Left lobe of liver (tissue), 2 donors: ENCODE measurements at places on chromosomes 7 and 10. TPM values are rescaled to one million over a fixed set of nuclear protein-coding genes. Genes with fewer than 3 reads are reported as not detected.

DNA sequence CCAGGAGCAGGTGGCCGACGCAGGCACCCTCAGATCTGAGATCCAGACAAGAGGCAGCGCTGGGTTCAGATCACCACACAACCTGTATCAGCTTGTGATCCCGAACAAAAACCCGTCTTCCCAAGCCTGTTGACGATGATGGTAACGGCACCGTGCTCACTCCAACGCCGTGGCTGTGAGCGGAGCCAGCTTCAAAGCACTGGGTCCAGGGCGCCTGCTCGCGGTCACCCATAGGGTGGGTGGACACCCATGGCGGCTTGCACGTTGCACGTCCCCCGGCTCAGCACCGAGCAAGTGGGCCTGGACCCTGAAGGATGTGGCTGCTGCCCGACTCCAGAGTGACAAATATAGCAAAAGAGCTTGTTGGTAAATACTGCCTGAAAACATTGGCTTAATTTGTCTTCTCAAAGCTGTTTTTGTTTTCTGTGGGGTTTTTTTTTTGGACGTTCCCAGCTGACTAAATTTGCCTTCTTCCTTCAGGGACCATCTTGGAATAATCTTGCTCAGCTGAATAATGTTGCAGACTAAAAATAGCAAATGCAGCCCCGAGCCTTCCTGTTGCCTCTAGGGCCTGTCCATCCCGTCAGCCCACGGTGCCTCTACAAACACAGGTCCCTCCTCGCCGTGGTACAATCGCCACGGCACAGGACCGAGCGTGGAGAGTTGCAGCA is 41.0 kb downstream of the FOXK1 start:
- no peak for DNase-seq

DNA sequence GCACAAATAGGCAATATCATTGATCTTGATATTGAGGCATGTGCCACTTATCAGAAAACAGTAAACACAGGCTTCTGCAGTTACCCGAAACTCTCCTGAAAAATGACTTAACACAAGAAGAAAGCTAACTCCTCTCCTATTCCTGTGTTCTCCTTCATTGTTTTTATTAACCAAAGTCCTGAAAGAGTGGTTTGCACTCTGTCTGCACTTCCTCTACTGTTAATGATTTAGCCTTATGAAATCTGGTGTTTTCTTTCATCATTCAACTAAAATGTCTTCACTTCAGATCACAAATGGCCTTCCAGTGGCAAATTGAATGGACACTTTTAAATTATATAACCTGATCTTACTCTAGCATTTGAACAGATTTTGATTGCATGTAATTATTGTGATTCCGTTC is 630.6 kb upstream of the PHF14 start:
- no peak for DNase-seq

GRCh38 chr7:40760987-40761386 is 626.2 kb downstream of the SUGCT start:
- peak; percentile 70 for DNase-seq

LIPF gene
- total RNA-seq = not detected

- no peak for DNase-seq
Measured at GRCh38 chr7:156792611-156793010, 100.4 kb downstream of the LMBR1 start.

PODXL gene
- 2.7 TPM for total RNA-seq

DNA sequence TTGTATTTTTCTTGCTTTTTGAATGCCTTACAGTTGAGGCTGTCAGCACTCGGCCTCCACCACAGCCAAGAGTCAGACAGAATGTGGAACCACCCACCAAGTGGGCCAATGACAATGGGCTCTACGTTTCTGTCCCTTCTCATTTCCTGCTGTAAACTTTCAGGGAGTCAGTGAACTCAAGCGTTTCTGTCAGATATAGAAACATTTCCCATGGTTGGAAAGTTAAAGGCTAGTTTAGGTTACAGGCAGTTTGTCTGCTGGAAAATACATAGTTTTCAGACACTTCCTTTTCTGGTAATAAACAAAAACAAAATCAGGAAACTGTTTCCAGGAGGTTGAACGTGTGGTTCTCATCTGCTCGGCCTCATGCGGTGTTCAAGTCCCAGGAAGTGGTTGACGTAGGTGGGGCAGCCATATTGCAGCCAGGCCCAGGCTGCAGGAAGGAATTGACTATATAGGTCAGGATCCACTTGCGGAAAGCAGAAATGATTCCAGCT is 245.1 kb downstream of the CAMK1D start:
- no peak for DNase-seq

OR6V1 gene
- total RNA-seq = not detected

DNA sequence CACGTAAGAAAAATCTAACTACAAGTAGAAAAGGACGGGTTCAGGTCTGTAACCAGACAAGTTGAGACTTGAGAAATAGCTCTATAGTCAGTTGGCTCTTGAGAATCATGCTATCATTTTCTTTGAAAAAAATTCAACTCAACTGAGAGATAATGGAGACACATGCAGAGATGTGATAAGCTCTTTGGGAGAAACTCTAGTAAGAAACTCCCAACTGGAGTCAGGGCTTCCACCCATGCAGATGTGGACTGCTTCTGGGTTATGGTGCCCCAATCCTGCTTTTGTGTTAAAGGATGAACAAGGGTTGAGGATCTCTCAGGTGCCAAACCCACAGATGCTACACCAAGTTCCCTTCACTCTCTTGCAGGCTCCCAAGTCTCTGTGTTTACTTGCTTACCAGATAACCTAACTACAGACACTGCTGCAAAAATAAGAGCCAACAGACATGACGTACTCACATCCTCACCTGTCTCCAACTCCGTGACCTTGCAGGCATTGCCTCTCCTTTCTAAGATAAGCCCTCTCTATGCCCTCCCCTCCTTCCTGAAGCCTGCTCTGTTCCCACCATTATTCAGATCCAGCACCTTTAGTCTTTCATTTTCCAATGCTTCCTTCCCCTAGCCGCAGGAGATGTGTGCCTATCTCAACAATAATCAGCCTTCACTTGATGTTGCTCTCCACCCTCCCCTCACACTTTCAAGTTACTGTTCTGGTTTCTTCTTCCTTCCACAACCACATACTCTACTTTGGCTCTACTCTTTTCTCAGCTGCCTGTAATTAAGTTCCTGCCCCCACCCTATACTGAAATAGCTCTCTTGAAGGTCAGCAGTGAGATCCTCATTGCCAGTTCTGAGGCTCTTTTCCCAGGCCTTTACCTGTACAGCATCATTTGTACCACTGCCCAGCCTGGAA is 130.0 kb downstream of the ICA1 start:
- no peak for DNase-seq

- DNase-seq = no peak
Measured at GRCh38 chr10:79494871-79495705, 17.2 kb upstream of the EIF5AL1 start.

PNLIPRP3 gene
- total RNA-seq = not detected

CDC14C gene
- total RNA-seq = not detected

SLC26A5 gene
- 0.33 TPM for total RNA-seq

DNA sequence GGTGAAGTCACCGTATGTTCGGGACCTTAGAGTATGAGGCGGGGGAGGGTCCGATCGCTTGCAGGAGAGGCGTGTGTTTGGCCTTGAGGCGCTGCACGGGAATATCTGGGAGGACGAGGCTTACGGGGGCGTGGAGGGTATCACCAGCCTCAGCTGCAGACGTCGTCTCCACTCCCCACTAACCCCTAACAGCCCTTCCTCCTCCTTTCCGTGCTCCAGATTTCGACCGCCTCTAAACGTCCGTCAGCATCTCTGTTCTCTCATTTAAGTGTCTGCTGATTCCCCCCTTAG is 23.5 kb upstream of the ZNF12 start:
- DNase-seq = no peak

GRCh38 chr7:159022238-159022993 is 122.3 kb downstream of the VIPR2 start:
- no peak for DNase-seq

- DNase-seq = no peak
Measured at GRCh38 chr7:106447318-106447847, 162.6 kb upstream of the NAMPT start.

- DNase-seq = no peak
Measured at GRCh38 chr7:22150221-22150620, 204.5 kb upstream of the CDCA7L start.

ZNF239 gene
- total RNA-seq = 0.40 TPM

DNA sequence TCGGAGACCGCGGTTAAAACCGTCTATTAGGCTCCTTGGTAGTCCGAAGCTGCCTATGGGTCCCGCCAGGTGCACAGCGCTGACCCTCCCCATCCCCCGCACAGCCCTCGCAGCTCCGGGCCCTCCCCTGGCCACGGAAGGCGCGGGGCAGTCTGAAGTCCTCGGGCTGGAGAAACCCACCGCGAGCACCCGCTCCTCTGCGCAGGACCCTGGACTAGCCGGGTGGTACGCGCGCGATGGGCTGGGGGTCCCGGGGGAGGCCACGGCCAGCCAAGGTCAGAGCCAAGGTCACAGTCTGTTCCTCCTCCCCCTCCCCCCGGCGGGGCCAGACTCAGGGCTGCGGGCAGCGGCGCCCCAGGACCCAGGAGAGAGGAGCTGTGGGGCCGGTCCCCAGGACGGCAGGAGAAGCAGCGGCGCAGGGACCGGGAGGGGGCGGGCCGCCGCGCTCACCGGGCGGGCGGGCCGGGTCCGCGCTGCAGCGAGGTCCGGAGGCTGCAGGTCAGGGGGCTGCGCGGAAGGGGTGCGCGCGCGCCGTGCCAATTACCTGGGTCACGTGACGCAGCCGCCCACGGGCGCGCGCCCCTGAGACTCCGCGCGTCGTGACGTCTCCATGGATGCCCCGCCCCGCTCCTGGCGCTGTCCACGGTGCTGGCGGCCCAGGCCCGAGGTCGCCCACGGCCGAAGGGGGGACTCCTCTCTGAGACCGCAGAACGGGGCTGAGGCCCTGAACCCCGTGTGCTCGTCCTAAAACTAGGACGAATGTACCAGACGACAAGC is at the start of gene OGDHL:
Gene OGDHL, minus strand, starts transcription at position 535 of the 777 bp plus-strand sequence. CDS start 3,731 bp downstream, outside the sequence.
- peak; percentile 86 for DNase-seq

HOXA5 gene
- total RNA-seq = 0.50 TPM
